ENCODE measurements at places on chromosomes 6 and 20. TPM values are rescaled to one million over a fixed set of nuclear protein-coding genes. Genes with fewer than 3 reads are reported as not detected.

MRPS10 gene
- 26.8 TPM for polyA plus RNA-seq

MPC1 gene
- 70.2 TPM for polyA plus RNA-seq

PKIB gene
- 77.6 TPM for polyA plus RNA-seq

RCAN2 gene
- polyA plus RNA-seq, result 6.9 TPM

DNA sequence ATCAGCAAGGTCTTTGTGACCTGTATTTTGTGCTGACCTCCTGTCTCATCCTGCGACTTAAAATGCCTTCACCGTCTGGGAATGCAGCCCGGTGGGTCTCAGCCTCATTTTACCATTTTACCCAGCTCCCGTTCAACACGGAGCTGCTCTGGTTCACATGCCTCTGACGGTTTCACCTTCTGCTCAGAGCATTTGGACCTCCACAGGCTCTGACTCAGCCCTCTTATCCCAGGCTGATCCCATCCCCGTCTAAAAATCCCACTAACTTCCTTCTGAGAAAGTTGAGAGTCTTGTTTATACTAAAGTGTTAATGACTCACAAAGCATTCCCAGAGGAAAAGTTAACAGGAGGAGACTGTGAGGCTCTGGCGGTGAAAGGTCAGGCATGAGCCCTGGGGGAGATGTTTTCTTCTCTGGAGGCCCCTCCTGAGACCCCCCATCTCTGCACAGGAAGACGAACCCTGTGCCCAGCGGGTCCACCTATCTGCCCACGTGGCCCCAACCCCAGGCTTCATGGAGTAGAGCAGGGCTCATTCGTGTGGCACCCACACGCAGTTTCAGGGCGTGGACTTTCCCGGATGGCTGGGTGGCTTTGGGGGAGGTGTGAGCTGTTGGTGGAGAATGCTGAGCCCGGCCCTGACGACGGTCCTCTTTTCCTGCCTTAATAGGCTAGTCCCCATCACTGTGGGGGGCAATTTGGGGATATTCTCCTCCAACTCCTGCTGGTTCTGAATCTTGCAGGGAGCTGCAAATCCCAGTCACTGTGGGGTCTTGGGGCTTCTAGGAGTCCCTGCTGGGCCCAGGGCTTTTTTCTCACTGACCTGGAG is 3.3 kb upstream of the BIRC7 start:
- DNase-seq, result peak; percentile 67

GRCh38 chr20:4726710-4727397 is 5.1 kb downstream of the PRND start:
- no peak for DNase-seq

DNA sequence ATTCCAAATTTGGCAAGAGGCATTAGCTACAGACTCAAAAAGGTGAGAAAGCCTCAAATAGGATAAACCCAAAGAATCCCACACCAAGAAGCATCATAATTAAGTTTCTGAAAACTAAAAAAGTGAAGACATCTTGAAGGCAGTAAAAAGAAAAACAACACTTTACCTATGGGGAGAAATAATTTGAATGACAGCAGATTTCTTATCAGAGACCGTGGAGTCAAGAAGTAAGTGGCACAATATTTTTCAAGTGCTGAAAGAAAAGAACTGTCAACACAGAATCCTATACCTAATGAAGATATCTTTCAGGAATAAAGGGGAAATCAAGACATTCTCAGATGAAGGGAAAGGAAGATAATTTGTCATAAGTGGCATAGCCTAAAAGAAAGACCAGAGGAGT is 193.3 kb upstream of the CHD6 start:
- DNase-seq, result no peak

GRCh38 chr20:4091490-4092479 is 76.4 kb upstream of the RNF24 start:
- DNase-seq, result peak; percentile 74

GRCh38 chr6:121492536-121492935 is 57.1 kb downstream of the GJA1 start:
- no peak for DNase-seq

Data from hepatocyte (in vitro differentiated cells).